ENCODE measurements at places on chromosomes 2 and 18.
A peak's percentile ranks its signal among the peaks of the same experiment; 100 is the strongest.

GRCh38 chr2:143604566-143604959 is 475.3 kb downstream of the ARHGAP15 start:
- no peak for DNase-seq

- no peak for DNase-seq
Observed at GRCh38 chr18:36128907-36129299, 237 bp downstream of the SLC39A6 start.

- DNase-seq = no peak
Observed at GRCh38 chr2:52794581-52794980, 973.0 kb upstream of the CHAC2 start.

DNA sequence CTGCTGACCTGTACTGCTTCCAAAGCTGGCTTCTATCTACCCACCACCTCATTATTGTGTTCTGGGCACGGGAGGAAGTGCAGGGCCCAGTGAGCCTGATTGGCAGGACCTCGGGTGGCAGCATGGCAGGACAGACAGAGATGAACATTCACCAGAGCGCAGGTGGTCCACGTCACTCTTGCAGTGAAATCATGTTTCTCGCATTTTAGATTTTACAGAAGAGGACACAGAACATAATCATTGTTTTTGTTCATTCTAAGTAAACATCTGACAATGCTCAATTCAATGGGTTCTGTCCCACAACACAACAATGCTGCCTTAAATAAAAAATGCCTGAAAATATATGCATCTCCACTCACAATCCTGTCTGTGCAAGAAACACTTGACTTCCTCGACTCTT is 11.5 kb upstream of the BIN1 start:
- DNase-seq = no peak

DNA sequence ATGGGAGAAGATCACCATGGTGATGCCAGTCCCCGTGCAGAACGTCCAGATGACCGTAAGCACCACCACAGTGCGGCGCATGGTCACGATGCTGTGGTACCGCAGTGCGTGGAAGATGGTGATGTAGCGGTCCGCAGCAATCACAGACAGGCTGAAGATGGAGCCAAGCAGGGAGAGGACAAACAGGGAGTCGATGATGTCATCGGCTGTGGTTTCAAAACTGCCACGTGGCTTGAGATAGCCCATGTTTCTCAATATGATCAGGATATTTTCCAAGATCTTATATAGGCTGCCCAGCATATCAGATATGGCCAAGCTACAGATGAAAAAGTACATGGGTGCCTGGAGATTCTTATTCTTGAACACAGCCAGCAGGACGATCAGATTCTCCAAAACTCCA is 30.3 kb downstream of the MC2R start:
- DNase-seq = no peak

- no peak for DNase-seq
Observed at GRCh38 chr18:72427721-72428120, 116.4 kb downstream of the CBLN2 start.

GRCh38 chr2:181822097-181822496 is 69.4 kb upstream of the ITPRID2 start:
- no peak for DNase-seq

DNA sequence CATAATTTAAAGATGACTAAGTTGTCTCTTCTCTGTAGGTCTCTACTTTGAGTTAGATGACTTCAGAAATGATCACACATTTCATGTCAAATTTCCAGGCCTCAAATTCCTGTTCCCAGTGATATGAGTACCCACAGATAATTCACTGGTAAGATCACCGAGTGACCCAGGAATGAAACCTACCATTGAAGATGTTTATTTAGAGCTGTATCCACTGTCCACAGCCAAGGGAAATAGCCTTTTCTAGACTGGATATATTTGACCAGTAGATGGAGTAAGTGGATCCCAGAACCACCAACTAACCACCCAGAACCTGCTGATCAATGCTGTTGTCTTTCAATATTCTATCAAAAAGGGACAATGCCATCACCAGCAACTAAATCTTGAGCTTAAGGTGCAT is 238.8 kb downstream of the SLC8A1 start:
- DNase-seq = no peak

GRCh38 chr2:37456479-37456878 is 112.0 kb downstream of the QPCT start:
- peak; percentile 45 for DNase-seq

DNA sequence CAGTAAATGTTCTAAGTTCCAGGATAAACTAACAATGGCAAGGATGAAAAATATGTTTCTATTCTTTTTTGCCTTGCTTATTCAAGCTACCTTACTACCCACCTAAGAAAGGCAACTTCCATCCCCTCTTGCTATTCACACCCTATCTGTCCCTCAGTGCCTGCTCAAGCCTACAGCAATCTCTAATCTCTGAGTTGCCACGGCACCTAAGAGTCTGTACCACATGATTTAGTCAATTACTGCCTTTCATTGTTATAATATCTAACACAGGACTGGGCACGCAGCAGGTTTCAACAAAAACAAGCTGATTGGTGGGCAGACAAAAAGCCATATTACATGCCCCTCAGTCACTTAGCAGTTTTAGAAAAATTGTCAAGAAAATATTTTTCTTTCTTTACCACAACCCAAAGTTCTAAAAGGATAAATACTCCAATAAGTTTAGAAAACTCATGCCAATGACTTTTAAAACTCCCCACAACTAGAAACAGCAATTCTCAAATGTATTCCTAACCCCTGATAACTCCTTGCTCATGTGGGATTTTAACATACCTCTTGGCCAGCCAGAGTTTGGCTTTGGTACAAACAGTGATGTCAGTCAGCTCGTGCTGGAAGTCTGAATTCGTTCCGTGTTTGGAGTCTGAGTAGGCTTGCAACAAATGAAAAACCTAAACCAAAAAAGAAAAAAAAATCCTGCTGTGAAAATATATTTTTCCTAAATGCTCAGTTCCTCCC is 117.3 kb upstream of the ZFP36L2 start:
- DNase-seq = no peak

DNA sequence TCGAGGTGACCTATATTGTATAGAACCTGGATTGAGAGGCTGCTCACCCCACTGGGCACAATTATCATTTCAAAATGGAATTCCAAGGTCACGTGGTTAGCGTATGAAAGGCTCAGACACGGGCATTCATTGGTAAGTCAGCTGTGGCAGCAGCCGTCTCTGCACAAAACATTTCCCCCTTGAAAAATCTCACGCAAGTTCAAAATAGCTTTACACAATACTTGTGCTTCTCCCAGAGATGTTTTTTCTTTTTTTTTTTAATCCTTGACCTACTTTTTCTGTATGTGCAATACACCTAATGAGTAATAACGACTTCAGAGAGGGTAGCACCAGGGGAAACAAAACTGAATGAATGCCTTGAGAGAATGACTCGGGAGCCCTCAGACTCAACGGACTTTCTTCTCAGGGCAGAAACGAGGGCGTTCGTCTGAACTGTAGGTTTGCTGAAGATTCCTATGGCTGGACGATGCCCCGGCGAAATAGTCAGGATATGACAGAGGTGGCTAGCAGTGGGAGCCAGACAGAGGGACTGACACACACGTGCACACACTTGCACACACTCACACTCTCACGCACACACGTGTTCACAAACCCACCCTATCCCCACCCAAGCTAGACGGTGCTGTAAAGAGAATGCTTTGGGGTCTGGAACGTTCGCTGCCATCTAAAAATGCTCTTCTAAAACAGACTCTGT is 77.8 kb downstream of the PDCL3 start:
- no peak for DNase-seq

DNA sequence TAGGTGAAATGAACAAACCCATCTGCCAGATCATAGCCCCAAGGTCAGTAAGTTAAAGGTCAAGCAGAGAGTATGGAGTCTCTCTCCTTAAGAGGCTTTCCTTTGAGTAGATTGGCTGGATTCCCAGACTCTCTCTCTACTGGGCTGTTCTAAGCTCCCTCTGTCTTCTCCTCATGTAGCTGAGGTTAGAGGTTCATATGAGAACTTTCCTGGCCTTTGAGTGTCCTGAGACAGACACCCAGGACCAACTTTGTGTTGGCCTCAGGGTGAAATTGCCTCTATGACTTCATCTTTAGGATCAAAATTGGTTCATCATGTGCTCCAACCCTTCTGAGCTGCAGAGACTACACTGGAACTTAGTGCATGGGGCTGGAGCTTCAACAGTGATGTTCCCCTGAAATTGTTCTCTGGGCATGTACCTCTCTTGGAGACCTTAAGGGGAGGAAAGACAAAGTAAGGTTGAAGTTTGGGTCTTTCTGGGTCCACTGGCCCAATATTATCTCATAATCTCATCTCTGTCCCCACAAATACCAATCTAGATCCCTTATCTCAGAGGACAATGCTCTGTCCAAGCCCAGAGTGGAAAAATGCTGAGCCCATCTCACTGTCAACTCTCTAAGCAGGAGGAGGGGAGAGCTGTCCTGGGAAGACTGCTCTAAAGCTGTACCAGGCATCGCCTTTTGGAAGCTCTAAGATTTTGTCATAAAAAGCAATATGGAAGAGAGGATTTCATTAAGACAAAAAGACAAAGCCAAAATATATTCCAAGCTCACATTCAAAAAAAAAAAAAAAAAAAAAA is 177.3 kb upstream of the ARL4C start:
- no peak for DNase-seq

GRCh38 chr2:96859681-96860064 is 1.9 kb upstream of the ANKRD39 start:
- no peak for DNase-seq

DNA sequence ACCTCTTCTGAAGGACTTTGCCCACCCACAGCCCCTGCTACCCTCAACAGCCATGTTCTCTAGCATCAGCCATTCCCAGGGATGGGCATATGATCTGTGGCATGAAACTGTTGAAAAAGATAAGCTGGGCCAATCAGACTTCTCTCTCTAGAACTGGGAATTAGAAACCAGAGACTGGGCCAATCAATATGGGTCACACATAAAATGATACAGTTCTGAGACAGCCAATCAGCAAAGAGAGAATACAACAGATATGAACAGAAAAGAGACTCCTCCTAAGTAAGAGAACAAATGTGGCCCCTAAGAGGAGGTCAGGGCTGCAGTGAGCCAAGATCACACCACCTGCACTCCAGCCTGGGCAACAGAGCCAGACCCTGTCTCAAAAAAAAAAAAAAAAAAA is 2.1 kb downstream of the KIDINS220 start:
- no peak for DNase-seq

GRCh38 chr18:59769129-59769865 is 72.1 kb upstream of the CCBE1 start:
- DNase-seq = no peak

DNA sequence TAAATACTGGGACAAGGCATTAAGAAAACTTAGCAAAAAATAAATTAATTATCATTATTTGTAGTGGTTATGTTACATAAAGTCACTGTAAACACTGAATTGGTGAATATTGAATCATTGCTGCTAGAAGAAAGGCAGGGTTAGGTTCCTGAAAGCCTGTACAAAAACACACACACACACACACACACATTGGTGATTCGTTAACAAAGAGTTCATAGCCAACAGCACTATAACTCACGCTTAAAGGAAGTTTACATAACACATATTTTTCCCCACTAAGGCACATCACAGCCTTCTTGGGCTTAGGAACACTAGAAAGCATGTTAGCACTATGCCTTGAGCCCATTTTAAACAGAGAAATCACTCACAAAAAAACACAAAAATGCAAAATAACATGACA is 690.0 kb upstream of the PIK3C3 start:
- DNase-seq = no peak
